ENCODE measurements at places on chromosomes 2 and 18. TPM values are rescaled to one million over a fixed set of nuclear protein-coding genes. Genes with fewer than 3 reads are reported as not detected.

The TEX44 gene
- polyA plus RNA-seq: not detected

- DNase-seq: no peak
Observed at GRCh38 chr2:32363597-32363996, 6.8 kb downstream of the BIRC6 start.

DNA sequence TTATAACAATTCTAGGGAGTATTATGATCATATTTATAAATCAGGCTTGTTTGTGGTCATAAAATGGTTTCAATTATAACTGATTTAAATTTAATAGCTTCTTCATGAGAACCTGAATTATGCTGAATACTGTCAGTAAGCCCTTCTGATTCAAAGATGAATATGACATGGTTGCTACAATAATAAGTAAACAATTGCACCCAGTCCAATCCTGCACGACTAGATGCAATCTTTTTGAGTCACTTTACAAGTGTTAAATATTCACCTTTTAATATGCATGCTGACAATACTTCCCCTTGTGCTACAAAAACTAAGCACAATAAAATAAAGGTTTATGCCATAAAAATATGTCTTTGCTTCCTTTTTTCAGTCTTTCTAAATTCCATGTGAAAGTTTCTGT lies 325.2 kb downstream of the KCNJ3 start:
- no peak for DNase-seq

DNA sequence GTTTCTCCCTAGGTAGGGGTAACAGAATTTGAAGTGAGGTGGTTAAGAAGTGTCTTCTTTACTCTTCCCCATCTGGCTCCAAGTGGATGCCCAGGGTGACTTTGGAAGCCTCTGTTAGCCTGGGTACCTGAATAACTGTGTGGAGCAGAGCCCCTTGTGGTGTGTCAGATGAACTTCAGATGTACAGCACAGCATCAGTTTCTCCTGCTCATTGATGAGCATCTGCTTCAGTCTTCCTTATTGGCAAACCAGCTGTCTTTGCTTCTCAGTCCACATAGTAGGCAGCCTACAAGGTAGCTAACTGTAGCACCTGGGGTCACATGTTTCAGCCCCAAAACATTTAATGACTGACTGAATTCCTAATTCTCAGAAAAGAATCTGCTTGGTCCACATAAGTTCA lies 56.2 kb upstream of the ATP8B1 start:
- DNase-seq: peak; percentile 24

The MPHOSPH10 gene
- polyA plus RNA-seq: 9.9 TPM

The LRRC30 gene
- not detected for polyA plus RNA-seq

GRCh38 chr2:16487686-16488085 lies 177.9 kb downstream of the CYRIA start:
- DNase-seq: no peak

- DNase-seq: no peak
Observed at GRCh38 chr2:57437077-57437476, 609.5 kb upstream of the VRK2 start.

DNA sequence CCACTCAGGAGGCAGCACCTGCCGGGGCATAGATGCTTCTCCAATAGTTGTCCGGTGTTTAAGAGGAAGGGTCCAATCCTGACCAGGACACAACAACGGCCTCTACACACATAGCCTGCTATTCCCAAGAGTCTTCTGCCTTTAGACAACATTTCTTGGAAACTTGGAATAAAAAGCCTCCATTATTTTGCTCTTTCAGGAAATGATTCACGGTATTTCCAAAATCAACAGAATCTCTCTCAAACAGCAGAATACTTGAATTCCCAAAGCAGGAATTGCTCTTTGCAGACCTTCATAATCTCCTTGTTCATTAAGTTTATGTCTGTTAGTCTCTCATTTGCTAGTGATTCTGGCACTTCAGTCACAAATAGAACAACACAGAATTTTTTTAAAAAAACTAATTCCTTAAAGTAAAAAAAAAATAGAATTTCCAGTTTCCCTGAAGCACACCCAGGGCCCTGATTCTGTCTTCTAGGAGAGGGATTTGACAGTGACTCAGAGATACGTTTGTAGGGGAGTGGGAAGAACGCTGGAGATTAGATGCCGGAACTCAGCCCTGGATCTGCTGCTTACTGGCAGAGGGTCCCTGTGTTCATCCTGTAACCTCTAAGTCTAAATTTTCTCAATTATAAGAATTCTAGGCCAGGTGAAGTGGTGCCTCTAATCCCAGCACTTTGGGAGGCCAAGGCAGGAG lies 74.7 kb downstream of the NAB1 start:
- DNase-seq: no peak

The FBXO36 gene
- polyA plus RNA-seq: 0.90 TPM

All from CD14-positive monocyte (primary cell).